ENCODE measurements at places on chromosomes 5 and 9.

- no peak for DNase-seq
Observed at GRCh38 chr9:138022121-138022741, 144.6 kb downstream of the CACNA1B start.

DNA sequence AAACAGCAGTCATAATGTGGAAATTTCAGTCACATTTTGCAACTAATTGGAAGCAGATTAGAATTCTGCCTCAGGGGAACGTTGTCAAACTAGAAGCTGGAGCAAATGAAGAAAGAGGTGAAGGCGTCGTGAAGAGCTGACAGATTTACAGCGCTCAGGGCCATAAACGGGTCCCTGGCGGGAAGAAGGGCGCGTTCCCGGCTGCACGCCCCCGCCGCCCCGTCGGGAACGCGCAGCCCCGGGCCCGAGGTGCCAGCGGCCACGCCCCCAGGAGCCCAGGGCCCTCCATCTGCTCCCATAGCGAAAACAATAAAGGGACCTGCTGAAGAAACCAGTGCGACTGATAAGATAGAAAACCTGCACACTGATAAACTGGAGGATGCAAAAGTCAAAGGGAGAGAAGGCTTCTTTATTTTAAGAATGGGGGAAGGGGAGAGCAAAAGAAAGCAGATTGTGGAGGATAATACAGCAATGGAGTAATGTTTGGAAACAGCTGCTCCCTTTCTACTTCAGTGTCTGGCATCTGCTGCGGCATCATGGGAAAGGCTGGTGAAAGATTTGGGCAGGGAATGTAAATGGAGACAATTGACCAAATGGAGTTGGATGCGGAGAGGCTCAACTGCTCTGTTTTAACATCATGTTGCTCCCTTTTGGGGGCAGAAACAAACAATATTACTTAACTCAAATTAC is 11.1 kb downstream of the ZNF608 start:
- no peak for DNase-seq

DNA sequence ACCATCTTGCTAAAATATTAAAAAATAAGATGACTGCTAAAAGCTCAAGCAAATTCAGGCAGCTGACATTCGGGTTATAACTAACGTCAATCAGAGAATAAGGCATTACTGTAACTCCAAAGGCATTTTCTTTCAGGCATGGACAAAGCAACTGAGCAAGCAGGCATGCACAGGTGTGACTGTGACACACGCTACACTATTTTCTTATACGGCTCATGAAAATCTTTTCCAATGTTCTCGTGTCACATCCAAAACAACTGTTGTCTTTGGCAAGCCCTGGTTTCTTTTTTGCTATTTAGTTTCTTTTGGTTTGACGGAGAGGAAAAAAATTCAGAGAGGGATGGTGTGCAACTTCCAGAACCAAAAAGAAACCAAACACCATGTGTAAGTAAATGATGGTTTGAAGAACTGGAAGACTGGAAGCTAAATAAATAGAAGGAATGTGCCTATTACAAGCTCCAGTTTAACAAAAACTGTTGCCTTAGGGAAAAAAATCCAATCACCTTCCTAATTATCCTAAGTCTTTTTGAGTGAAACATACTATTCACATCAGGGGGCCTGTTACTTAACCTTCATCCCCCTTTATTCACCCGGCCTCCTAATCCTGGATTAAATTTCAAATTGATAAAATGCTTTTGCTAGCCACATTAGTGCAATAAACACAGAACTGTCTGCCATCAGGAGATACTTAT is 277.6 kb downstream of the PSAT1 start:
- no peak for DNase-seq

- no peak for DNase-seq
Observed at GRCh38 chr9:14824481-14824880, 85.7 kb downstream of the FREM1 start.

GRCh38 chr5:112077180-112077579 is 320.2 kb upstream of the NREP start:
- no peak for DNase-seq

- no peak for DNase-seq
Observed at GRCh38 chr5:42836070-42836769, 24.5 kb upstream of the SELENOP start.

DNA sequence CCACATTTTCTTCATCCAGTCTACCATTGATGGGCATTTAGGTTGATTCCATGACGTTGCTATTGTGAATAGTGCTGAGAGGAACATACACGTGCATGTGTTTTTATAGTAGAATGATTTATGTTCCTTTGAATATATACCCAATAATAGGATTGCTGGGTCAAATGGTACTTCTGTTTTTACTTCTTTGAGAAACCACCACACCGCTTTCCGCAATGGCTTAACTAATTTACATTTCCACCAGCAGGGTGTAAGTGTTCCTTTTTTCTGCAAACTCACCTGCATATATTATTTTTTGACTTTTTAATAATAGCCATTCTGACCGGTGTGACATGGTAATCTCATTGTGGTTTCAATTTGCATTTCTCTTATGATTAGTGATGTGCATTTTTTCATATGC is 82.2 kb upstream of the RFX3 start:
- DNase-seq = no peak

GRCh38 chr5:149618581-149619248 is 37.4 kb downstream of the ARHGEF37 start:
- DNase-seq = no peak

DNA sequence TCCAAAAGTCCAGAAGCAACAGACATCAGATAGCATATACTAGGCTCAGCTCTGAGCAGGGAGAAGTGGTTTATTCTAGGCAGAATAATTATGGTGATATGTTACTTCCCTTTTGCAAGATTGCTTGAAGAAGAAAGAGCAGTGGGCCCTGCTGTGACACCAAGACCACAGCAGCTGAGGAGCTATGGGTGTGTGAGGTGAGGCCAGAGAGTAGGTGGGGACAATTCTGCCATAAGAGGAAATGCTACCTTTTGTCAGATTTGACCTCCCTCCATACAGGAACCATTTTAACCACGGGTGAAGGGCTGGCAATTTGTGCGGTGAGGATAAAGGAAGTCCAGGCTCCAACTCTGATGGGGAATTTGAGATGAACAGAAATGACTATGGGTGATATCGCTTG is 51.3 kb downstream of the TNFSF15 start:
- no peak for DNase-seq

GRCh38 chr9:23790351-23791260 is 35.4 kb downstream of the ELAVL2 start:
- DNase-seq = no peak

GRCh38 chr5:59000211-59000610 is 417.3 kb downstream of the RAB3C start:
- no peak for DNase-seq

- DNase-seq = no peak
Observed at GRCh38 chr5:126428421-126428820, 5.2 kb downstream of the GRAMD2B start.

DNA sequence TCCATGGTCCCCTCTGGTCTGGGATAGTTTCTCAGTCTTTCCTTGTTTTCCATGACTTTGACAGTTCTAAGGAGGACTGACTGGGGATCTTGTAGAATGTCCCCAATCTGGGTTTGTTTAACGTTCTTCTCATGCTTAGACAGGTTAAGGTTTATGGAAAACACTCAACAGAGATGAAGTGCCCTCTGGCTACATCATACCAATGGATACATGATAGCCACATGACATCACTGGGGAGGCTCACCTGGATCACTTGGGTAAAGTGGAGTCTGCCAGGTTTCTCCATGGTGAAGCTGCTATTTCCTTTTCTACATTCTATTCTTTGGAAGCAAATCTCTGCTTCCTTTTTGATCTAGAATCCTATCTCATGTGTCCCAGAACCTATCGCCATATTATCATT is 23.8 kb upstream of the ALDH1B1 start:
- DNase-seq = no peak

All from stimulated activated CD8-positive, alpha-beta memory T cell treated with anti-CD3 and anti-CD28 coated beads, Interleukin-2, amount 100 ng/mL, for 1 hour (primary cell).